ENCODE measurements at places on chromosomes 16 and 17.

- no peak for DNase-seq
Measured at GRCh38 chr16:85978976-85979375, 80.0 kb downstream of the IRF8 start.

DNA sequence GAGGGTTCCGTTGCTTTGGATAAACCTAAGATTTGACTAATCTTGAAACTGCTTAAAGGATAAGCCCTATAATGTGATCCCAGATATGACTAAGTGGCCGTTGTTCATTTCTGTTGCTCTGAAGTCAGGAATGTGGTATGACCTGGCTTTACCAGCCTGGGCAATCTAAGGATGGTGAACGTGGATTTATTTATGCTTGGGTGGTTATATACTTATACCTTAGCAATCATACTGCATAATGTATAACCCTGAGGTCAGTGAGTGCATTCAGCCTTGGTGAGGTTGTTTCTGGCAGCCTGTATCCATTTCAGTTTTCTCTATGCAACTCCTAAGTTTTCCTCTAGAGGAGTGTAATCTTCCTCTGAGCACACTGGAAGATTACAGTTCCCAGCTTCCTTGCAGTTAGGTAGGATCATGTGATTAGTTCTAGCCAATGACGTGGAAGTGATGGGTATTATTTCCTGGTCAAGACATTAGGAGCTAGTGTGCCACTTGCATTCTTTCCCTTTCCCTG lies 41.9 kb downstream of the FTO start:
- no peak for DNase-seq

GRCh38 chr16:3063625-3064386 lies 1.6 kb upstream of the IL32 start:
- no peak for DNase-seq

DNA sequence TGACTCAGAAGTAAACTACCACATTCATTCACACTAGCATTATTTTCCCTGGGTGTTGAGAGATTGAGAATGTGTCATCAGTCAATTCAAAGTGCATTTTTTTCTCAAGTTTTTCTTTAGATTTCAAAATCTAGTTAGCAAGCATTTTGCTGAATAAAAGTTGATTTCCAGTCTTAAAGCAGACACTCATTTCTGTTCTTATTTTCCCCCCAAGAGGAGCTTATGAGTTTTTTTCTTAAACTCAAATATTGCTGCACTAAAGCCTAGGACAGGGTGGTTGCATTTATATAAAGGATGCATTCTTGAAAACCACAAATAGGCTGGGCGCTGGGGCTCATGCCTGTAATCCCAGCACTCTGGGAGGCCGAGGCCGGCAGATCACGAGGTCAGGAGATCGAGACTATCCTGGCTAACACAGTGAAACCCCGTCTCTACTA lies 15.3 kb downstream of the CDH3 start:
- DNase-seq: no peak

GRCh38 chr16:4058386-4058785 lies 57.9 kb downstream of the ADCY9 start:
- no peak for DNase-seq

DNA sequence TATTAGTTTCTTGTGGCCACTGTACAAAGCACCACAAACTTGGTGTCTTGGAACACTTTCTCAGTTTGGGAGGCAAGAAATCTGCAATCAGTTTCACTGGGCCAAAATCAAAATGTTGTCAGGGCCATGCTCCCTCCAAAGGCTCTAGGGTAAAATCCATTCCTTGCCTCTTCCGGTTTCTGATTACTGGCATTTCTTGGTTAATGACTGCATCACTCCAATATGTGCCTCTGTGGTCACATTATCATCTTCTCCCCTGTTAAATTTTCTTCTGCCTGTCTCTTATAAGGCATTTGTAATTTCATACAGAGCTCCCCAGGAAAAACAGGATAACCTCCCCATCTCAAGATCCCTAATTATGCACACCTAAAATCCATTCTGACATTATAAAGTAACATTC lies 34.8 kb downstream of the ZNF287 start:
- DNase-seq: no peak

DNA sequence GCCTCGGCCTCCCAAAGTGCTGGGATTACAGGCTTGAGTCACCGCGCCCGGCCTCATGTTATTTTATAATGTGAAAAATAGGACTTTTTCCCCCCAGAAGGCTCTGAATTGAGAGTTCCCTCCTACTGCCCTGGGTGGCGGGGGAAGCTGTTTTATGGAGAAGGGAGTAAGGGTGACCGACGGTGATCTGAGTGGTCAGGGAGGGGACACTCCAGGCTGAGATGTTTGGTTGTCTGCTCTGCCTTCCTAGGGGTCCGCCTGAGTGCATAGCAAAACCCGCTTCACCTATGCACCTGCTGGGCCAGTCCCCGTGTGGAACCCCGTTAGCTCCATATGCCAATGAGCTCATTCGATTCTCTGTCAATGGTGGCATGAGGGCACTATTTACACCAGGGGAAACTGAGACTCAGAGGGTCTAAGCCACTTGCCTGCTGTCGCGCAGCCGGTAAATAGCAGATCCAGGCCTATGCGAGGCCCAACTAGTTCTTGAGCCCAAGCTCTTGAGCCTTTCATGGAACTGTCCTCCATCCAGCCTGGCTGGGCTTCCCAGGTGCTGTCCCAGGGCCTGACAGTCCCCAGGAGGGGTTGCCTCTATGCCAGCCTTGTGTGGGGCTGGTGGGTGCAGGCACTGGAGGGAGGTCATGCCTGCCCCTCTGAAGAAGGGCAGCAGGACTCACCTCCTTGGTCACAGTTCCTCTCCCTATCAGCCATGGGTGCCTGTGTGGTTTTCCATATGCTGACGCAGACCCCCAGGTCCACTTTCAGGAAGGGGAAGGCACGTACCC lies 1.7 kb upstream of the GJD3 start:
- DNase-seq: no peak

GRCh38 chr17:29918016-29918415 lies 12.0 kb downstream of the SSH2 start:
- DNase-seq: no peak

All from inflammatory macrophage treated with lipopolysaccharide for 1 hour (primary cell).